ENCODE measurements at places on chromosomes 16 and 17. TPM values are rescaled to one million over a fixed set of nuclear protein-coding genes. Genes with fewer than 3 reads are reported as not detected.

The ABCC12 gene
- total RNA-seq: 0.09 TPM

The ICAM2 gene
- total RNA-seq: 0.10 TPM

The CD300LB gene
- total RNA-seq: 0.03 TPM

The TBX2 gene
- 6.6 TPM for total RNA-seq

The KRT38 gene
- total RNA-seq: not detected

The OTOP2 gene
- 0.06 TPM for total RNA-seq

The PDILT gene
- not detected for total RNA-seq

The DGKE gene
- total RNA-seq: 4.7 TPM

The EPOP gene
- total RNA-seq: 13.5 TPM

The COIL gene
- total RNA-seq: 17.0 TPM

The NOS2 gene
- total RNA-seq: 0.13 TPM

The ITGAX gene
- total RNA-seq: 1.4 TPM

The ATAD5 gene
- 3.8 TPM for total RNA-seq

The METRN gene
- total RNA-seq: 214 TPM

The CHST6 gene
- 0.13 TPM for total RNA-seq

The E2F4 gene
- total RNA-seq: 99.3 TPM

The CX3CL1 gene
- total RNA-seq: 0.13 TPM

The SEPTIN12 gene
- not detected for total RNA-seq

The ITGAL gene
- total RNA-seq: 0.16 TPM

The CNGB1 gene
- total RNA-seq: 0.40 TPM

The WDR59 gene
- 29.7 TPM for total RNA-seq

The PPL gene
- 2.4 TPM for total RNA-seq

The USP7 gene
- 76.0 TPM for total RNA-seq

The PEMT gene
- 74.5 TPM for total RNA-seq

The SCGB1C2 gene
- total RNA-seq: not detected

The COX6A2 gene
- total RNA-seq: not detected

The TSPOAP1 gene
- not detected for total RNA-seq

The KRT17 gene
- 1.3 TPM for total RNA-seq

The RILP gene
- 17.2 TPM for total RNA-seq

The ADAM11 gene
- 2.3 TPM for total RNA-seq

The CDYL2 gene
- 0.49 TPM for total RNA-seq

The HBZ gene
- not detected for total RNA-seq

The PROCA1 gene
- total RNA-seq: 1.1 TPM

The CFAP97D1 gene
- total RNA-seq: not detected

The HSD11B2 gene
- total RNA-seq: 2.0 TPM

The PPP1R1B gene
- total RNA-seq: 0.09 TPM

The JMJD8 gene
- total RNA-seq: 85.3 TPM

The SMPD3 gene
- 0.31 TPM for total RNA-seq

The MT2A gene
- total RNA-seq: 887 TPM

The NPIPA3 gene
- 1.5 TPM for total RNA-seq

The CARHSP1 gene
- total RNA-seq: 134 TPM

The TMIGD1 gene
- total RNA-seq: not detected

The SCN4A gene
- total RNA-seq: 0.06 TPM

The NLK gene
- 9.3 TPM for total RNA-seq

The KRTAP4-3 gene
- total RNA-seq: not detected

The TBC1D3C gene
- not detected for total RNA-seq

The CPHXL2 gene
- total RNA-seq: not detected

The KCNH6 gene
- total RNA-seq: not detected

The CCDC40 gene
- total RNA-seq: 7.2 TPM

The ITGB3 gene
- 4.6 TPM for total RNA-seq

The EVI2B gene
- 0.17 TPM for total RNA-seq

The INCA1 gene
- total RNA-seq: 1.3 TPM

Data from A549 treated with CORT108297 at 1 μM for 4 hours (cell line).